ENCODE measurements at places on chromosomes 3 and 15.

GRCh38 chr3:78868570-78868969 lies 899.2 kb downstream of the ROBO1 start:
- DNase-seq = no peak

DNA sequence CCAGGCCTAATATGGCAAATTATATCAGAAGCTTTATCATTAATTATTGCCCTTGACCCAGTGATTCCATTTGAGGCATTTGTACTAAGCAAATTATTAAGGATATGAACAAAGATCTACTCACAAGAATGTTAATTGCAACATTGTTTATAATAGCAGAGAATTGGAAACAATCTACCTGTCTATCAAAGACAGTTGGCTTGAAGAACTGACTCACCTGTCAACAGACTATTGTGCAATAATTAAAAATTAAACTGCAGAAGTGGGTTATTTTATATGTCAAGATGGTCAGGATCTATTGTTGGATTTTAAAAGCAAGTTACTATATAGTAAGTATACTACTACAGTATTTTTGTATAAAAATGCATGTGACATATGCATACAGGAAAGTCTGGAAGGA lies 6.7 kb upstream of the FETUB start:
- DNase-seq = no peak

DNA sequence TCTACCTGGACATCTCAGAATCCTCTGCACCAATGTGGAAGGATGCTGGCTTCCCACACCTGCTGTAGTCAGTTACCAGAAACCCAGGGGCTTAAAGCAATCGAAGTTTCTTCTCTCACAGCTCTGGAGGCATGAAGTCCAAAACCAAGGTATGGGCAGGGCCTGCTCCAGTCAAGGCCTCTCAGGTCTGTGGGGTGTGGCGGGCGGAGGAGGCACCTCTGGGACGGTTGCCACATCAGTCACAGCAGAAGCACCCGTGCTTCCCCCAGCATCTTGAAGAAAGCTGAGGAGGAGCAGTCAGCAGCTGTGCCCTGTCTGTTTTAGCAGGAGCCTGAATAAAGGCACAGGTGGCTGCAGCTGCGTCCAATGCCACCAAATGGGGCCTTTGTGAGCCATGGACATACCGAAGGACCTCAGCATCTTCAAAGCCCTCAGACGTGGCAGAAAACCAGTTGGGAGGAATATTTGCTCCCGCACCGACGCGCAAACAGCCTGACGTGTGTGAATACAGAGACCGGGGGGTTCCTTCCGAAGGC lies 68.9 kb downstream of the TFRC start:
- no peak for DNase-seq

DNA sequence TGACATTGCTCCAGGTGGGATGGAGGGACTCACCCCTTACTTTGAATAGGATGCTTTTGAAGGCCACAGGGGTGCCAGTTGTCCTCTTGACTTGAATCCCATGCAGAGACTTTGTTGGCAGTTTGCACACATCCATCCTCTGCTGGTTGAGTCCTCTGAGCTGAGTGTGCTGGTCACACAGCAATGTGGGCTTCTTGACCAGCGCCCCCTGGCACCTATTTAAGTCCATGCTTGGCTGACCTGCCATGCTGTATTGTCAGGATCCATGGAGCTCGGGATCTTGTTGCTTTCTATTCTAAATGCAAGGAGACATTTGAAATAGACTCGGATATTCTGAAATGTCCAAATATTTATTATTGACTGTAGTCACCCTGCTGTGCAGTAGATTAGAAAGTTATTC lies 19.8 kb downstream of the RAB7A start:
- no peak for DNase-seq

- no peak for DNase-seq
Observed at GRCh38 chr3:114597012-114597411, 303.2 kb downstream of the TIGIT start.

DNA sequence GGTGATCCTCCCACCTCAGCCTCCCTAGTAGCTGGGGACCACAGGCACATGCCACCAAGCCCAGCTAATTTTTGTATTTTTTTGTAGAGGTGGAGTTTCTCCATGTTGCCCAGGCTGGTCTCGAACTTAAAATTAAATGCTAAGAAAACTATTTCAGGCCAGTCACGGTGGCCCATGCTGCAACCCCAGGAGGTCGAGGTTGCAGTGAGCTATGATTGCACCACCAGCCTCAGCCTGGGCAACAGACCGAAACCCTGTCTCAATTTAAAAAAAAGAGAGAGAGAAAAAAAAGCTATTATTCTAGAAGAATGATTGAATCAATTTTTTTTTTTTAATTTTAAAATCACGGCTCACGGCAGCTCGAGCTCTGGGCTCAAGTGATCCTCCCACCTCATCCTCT lies 4.7 kb downstream of the SLC51A start:
- DNase-seq = peak; percentile 40
